Posterior cingulate gyrus (tissue), 11 donors: ENCODE measurements at places on chromosomes 16 and 17.

- no peak for DNase-seq
These were observed 63.9 kb upstream of the RPH3AL start for GRCh38 chr17:416293-417206.

GRCh38 chr17:39687546-39688474 is at the start of gene PGAP3:
Gene PGAP3 (minus strand): TSS chr17:39688057. CDS start chr17:39688014, 43 bp downstream.
- peak; percentile 87 for DNase-seq

GRCh38 chr17:7560172-7561027 is 1.3 kb upstream of the SENP3 start:
- DNase-seq = peak; percentile 40

GRCh38 chr16:67736858-67737257 is 17.7 kb upstream of the GFOD2 start:
- DNase-seq = no peak

DNA sequence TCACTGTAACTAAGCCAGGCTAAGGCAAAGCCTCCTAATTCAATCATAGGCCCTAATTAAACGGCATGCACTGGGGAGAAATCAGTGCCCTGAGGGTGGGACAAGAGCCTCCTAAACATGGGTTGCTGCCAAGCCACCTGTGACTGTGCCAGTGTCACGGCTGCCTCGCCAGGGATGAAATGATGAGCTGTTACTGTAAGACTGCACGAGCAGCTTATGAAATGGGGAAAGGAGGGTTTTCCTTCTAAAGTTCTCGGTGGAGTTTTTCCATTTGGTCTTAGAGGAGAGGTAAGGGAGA is 12.7 kb downstream of the TMEM11 start:
- no peak for DNase-seq

DNA sequence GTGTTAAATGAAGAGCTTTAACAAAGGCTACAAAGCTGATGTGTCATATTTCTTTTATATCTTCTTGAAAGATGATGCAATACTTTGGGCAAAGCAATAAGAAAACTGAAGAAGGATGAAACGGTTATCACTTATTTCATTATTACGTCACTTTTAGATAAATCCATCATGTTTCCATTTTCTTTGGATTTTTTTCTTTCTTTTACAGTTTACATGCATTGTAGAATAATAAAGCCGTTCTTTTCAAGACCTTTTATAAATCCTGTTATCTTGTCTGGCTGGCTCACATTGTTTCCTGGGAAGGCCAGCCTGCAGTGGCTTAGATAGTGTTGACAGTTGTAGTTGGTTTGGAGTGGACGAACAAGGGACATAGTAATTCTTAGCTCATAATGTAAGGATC is 28.9 kb downstream of the TANC2 start:
- DNase-seq = no peak

DNA sequence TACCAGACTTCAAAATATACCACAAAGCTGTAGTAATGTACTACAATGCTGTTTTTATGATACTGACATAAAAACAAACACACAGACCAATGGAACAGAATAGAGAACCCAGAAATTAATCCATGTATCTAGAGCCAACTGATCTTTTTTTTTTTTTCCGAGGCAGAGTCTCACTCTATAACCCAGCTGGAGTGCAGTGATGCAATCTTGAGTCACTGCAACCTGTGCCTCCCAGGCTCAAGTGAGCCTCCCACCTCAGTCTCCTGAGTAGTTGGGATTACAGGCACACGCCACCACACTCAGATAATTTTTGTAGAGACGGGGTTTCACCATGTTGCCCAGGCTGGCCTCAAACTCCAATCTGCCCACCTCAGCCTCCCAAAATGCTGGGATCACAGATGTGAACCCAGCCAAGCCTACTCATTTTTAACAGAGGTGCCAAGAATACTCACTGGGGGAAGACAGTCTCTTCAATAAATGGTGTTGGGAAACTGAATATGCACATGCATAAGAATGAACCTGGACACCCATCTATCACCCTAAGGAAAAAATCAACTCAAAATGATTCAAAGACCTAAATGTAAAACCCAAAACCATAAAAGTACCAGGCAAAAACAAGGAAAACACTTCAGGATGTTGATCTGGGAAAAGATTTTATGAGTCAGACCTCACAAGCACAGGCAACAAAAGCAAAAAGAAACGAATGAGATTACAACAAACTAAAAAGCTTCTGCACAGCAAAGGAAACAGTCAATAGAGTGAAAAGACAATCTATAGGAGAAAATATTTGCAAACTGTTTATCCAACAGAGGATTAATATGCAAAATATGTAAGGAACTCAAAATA is 63.1 kb downstream of the STX8 start:
- no peak for DNase-seq

- peak; percentile 87 for DNase-seq
These were observed 98.5 kb downstream of the ZNF778 start for GRCh38 chr16:89315791-89316581.

DNA sequence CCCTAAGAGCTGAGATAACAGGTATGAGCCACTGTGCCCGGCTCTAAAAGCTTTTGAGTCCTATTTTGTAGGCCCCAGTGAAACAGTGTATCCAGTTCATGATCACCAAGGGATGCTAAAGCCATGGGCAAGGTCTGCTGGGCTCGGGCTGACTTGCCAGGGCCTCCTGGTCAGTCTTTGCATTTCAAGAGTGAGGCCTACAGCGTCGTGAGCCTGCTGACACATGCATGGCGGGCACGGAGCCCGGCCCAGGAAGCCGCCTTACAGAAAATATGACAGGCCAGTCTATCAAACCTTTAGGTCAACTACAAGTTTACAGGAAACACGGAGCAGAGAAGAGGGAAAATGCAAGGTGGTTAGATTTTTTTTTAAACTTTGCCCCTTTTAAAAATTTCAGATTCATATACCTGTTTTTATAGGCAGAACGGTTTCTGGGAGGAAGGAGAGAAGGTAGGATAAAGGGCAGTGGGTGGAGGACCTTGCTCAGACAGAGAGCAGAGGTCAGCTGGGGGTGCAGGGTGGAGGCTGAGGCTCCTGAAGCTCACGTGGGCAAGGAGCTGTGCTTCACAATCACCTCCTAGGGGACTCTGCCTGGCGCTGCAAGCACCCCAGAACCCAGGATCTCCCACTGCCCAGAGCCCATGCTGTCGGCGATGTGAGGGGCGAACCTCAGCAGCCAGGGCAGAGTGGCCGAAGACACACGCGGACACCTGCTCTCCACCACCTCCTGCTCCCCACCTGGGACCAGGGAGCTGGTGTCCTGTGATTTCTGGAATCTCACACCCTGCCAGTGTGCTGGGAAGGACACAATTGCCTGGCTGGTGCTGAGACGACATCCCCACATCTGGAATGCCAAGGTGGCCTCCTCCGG is 21.3 kb downstream of the C16orf95 start:
- peak; percentile 33 for DNase-seq

GRCh38 chr17:75006653-75007052 is 5.8 kb upstream of the MRPL58 start:
- DNase-seq = no peak

GRCh38 chr17:48597778-48598631 is 4.4 kb upstream of the HOXB5 start:
- no peak for DNase-seq

DNA sequence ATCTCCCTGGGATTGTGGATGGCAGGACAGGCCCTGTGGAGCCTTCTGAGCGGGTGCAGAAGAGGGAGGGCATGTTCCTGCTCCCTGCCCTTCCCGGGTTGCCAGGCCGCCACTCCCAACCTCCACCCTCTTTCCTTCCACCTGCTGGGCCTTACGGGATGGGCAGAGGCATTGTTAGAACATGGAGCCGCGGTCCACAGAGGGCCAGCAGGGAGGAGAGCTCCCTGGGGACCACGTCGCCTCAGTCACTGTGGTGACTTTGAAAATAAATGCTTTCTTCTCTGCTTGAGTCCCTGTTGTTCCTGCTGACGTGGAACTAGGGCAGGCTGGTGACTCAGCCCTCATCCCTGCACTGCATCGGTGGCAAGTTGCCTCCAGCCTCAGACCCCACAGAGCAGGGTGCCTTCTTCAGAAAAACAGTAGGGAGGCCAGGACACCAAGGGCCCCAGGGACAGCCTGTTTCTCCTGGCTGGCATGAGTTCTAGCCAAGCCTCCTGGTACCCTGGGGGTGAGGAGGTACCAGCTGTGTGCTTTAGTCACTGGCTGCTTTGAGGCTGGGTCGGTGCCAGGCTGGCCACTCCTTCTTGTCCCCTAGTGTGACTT is 224.9 kb downstream of the SEC14L1 start:
- DNase-seq = peak; percentile 50

DNA sequence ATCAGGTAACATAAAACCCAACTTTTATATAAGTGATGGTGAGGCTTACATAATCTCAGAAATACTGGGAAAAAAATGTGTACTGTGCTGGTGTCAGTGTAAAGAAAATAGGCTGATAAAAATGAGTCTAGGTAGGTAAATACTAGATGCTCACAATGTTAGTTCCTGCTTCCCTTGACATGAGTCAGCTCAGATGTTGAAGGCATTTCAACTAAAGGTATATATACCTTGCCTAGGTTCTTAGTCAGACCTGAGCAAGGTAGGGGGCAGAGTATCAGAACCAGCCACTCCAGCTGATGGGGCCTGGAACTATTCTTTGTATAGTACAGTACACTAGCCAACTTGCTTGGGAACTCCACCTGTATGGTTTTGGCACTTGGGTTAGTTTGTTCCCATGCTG is 51.0 kb upstream of the CA10 start:
- no peak for DNase-seq

DNA sequence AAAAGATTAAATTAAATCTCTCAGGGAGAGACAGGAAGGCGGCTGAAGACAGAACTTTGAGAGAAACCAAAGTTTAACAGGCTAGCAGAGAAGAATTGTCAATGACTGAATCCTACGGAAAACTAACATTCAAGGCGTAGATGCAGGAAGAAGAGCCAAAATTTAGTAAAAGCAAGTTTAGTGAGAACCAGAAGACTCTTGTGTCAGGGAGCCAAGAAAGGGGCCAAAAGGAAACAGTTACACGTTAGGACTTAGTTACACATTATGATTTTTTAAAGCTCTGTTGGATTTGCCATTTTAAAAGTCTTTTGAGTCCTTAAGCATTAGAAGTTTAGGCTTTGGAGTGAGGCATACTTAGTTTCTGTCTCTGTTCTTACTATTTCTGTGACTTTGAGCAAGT is 164.6 kb downstream of the CHD9 start:
- DNase-seq = no peak

DNA sequence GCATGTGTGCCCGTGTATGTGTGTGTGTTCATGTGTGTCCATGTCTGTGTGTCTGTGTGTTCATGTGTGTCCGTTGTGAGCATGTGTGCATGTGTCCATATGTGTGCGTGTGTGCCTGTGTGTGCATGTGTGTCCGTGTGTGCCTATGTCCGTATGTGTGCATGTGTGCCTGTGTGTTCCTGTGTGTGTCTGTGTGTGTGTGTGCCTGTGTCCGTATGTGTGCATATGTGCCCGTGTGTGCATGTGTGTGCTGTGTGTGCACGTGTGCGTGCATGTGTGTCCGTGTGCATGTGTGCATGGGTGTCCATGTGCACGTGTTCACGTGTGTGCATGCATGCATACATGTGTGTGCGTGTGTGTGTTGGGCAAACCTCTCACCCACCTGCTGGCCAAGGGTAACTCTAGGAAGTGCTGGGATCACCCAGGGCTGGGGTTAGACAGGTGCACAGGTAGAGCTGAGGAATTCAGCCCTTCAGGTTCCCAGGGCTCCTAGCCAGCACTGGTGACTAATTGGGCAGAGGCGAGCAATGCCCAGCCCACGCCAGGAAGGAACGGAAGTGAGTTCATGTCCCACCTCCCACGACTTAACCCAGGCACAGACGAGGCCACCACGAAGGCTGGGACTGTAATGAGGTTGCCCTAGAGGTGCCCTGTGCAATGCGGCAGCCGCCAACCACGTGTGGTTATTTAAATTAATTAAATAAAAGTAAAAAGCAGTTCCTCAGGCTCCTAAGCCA is 8.2 kb upstream of the CSNK1D start:
- no peak for DNase-seq

DNA sequence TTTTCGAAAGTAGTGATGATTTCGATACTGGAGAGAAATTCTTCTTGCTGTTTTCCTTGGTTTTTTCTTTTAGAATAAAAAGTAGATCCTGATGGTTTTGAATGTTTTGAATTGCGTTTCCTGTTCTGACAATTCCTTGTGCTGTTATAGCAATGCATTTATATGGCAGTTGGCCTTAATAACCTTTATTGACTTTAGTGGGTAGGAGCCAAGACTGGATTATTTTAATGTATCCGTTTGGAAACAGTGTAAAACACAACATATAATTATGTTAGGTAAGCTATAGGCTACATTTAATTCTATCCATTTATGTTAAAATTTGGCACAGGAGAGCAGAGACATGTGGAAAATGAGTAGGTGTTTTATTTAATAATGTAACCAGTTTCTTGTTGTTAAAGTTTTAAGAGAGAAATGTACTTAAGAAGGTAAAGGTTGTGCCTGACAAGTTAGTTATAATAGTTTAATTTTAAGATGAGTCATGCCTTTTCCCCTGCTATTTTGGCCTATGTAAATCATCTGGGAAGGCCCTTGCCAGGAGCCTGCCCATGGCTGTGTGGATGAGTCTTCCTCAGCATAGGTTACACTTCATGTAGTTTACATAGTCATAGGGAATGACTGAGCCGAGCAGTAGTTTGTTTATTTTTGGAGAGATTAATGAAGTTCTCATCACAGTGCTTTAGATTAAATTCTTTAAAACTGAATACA is 189.9 kb downstream of the FTO start:
- DNase-seq = no peak

DNA sequence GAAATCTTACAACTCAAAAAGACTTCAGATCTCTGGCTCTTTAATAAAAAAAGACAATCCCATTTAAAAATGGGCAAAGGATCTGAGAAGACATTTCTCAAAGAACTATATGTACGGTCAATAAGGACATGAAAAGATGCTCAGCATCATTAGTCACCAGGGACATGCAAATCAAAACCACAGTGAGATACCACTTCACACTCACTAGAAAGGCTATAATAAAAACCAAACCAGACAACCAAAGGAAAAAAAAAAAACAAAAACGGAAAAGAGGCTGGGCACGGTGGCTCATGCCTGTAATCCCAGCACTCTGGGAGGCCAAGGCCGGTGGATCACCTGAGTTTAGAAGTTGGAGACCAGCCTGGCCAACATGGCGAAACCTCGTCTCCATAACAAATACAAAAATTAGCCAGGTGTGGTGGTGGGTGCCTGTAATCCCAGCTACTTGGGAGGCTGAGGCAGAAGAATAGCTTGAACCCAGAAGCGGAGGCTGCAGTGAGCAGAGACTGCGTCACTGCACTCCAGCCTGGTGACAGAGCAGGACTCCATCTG is 1.7 kb upstream of the NPIPB7 start:
- DNase-seq = peak; percentile 25

- peak; percentile 98 for DNase-seq
These were observed 73.5 kb downstream of the CYTH1 start for GRCh38 chr17:78708510-78708973.
